Cortex of kidney (tissue), 1 donor: ENCODE measurements at places on chromosomes 4 and X.

GRCh38 chrX:148664995-148665394 is 164.6 kb downstream of the AFF2 start:
- DNase-seq, result no peak

- DNase-seq, result no peak
These were observed 59.7 kb downstream of the TNIP2 start for GRCh38 chr4:2696423-2696822.

GRCh38 chrX:22237479-22237878 is 35.2 kb upstream of the CBLL2 start:
- no peak for DNase-seq

DNA sequence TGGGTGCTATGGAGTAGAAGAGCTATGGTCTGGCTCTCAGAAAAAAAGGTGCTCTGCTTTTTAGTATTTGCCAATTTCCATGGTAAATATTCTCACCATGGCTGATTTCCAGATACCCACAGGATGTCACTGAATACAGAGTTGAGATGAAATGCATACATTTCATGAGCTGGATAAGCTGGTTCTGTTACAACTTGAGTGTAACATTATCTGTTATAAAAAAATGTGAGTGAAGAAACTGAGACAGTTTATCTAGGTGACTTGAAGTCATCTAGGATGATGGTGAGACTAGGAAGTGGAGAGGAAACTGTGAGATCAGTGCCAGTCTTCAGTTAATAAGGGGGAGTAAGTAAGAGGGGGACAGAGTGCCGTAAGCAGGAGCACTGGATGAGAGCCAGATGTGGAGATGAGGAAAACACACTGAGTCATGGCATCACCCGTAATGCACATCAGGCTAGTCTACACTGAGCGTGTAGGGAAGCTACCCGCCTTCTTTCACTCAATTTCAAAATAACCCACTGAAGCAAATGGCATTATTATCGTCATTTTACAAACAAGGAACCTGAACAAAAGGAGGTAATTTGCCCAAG is 5.0 kb downstream of the HPSE start:
- no peak for DNase-seq

DNA sequence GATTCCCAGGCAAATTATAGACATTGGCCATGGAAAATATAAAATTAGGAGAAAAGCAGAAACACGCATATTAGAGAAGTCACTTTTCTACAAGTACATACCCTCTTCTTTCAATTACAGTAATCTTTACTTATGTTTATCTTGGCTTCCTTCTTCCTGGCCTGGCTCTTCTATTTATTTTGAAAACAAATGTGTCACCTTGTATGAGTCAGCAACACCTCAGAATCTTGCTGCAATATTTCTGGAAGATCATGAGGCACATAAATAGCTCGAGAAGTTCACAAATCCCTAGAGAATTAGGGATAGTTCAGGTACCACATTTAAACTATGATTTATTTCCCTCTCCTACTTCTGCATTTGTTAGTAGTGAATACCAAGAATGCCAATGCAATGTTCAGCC is 124.6 kb downstream of the ANOS1 start:
- no peak for DNase-seq
